ENCODE measurements at places on chromosomes 7 and 10. TPM values are rescaled to one million over a fixed set of nuclear protein-coding genes. Genes with fewer than 3 reads are reported as not detected.

DNA sequence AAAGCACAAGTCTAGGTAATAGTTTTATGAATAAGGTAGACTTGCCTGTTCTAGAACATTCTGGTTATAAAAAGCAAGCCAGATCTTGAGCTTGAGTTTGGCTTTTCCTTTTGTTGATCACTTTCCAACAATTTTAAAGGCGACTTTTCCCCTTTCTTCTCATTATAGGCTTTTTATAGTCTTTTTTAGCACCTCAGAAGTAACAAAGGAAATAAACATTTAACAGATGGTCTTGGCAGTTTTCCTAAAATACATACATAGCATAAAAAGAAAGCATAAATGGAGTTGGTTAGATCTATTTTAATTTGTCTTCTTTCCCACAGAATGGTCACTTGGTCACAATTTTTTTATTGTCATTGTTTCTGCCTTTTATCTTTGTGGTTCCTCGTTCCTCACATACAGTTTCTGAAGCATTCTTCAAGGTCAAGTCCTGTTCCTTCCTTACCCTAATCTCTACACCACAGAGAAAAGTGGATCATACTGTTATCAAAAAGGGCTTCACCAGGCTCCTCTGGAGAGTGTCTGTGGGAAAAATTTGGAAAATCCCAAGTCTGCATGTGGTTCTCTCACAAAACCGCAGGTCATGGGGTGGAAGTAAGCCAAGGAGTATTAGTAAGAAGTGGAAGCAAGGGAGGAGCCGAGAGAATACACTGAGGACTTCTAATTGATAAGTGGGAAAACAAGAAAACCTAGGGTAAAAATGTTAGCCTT is 31.3 kb downstream of the THNSL1 start:
- peaks cover 18% of the 10 kb centered on the region for H3K27me3 ChIP-seq
- no peaks in the 10 kb centered on the region for H3K36me3 ChIP-seq
- no peak for DNase-seq
- H3K4me3 ChIP-seq = no peak overlapping the region
- H3K27ac ChIP-seq = no peak overlapping the region
- H3K4me1 ChIP-seq = peaks cover 12% of the 10 kb centered on the region

DNA sequence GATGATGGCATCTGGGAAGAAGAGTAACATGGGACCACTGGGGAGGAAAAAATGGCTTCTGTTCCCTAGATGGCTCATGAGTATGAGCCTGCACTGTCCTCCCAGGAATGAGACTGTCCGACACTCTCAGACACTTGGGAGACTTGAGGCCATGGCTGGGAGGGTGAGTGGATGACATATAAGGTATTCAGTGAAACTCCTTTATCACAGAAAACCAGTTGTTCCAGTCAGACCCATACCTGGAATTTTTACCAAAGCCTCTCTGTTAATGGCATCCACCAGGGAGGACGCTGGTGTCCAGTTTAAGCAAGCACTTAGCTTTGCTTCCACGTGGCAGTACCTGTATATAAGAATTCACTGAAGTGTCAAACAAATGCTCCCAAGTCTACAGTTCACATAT is 116.7 kb upstream of the C10orf90 start:
- no peak overlapping the region for H3K4me3 ChIP-seq
- DNase-seq = no peak
- peaks cover 4% of the 10 kb centered on the region for H3K27me3 ChIP-seq
- H3K4me1 ChIP-seq = no peaks in the 10 kb centered on the region
- H3K27ac ChIP-seq = no peak overlapping the region

Gene AKR1C4
- not detected for total RNA-seq

- DNase-seq = no peak
- no peak overlapping the region for H3K4me3 ChIP-seq
- H3K4me1 ChIP-seq = no peaks in the 10 kb centered on the region
- H3K36me3 ChIP-seq = no peaks in the 10 kb centered on the region
These were observed 43.5 kb downstream of the ZWINT start for GRCh38 chr10:56317603-56318002.

- no peaks in the 10 kb centered on the region for H3K4me1 ChIP-seq
- DNase-seq = peak; percentile 25
- H3K36me3 ChIP-seq = peaks cover 35% of the 10 kb centered on the region
- no peak overlapping the region for H3K27ac ChIP-seq
These were observed 9.6 kb upstream of the CYREN start for GRCh38 chr7:135180122-135180521.

DNA sequence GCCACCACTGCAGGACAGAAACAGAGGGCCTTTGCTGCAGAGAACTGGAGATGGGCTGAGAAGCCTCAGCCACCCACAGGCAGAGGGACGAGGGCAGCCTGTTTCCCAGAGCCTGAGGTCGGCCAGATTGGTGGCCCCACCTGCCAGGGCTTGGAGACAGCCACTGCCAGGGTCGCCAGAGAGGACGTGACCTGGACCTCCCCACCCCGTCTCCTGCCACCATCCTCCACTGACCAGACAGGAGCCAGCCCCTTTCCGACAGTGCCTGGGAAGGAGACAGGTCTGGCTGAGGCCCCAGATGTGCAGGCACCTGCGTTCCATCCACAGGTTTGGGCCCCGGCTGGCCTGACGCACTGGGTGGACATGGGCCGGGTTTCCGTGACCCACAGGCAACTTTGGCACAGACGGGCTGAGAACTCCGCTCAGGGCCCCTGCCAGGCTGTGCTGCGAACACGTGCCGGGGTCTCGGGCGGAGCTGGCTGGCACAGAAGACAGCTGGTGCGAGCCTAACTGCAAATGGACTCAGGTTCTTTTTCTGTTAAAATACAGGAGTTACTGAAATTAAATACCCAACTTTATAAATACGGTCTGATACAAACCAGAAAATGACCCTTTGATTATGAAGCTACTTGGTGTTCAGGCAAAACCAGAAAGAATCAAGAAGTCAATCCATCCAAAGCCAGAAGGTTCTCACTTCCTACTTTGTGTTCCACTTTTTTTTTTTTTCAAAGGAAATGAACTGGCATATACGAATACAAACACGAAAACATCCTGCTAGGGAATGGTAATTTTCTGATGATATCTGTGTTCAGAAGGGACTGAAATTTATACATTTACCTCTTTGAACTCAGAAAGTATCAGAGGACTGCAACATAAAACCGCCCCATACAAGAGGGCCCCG is 6.9 kb downstream of the COX19 start:
- H3K36me3 ChIP-seq = peaks cover 16% of the 10 kb centered on the region
- DNase-seq = no peak
- no peak overlapping the region for H3K4me3 ChIP-seq
- H3K27me3 ChIP-seq = no peaks in the 10 kb centered on the region
- no peak overlapping the region for H3K27ac ChIP-seq

All from osteocyte (in vitro differentiated cells).